ENCODE measurements at places on chromosomes 1 and 21. TPM values are rescaled to one million over a fixed set of nuclear protein-coding genes. Genes with fewer than 3 reads are reported as not detected.

ASCL5 gene
- total RNA-seq, result not detected

PRUNE1 gene
- 22.6 TPM for total RNA-seq

OR2T29 gene
- not detected for total RNA-seq

BLACAT1 gene
- total RNA-seq, result 0.13 TPM

CCDC185 gene
- not detected for total RNA-seq

RIPPLY3 gene
- not detected for total RNA-seq

Data from sciatic nerve (tissue), 2 donors.